Right hindlimb (tissue), 1 donor: ENCODE measurements at places on chromosomes 2 and 18.
A peak's percentile ranks its signal among the peaks of the same experiment; 100 is the strongest.

- DNase-seq, result peak; percentile 74
Observed at GRCh38 chr2:85504778-85505261, 34.1 kb upstream of the MAT2A start.

- DNase-seq, result no peak
Observed at GRCh38 chr18:35362531-35362930, 14.6 kb downstream of the ZNF396 start.

- no peak for DNase-seq
Observed at GRCh38 chr2:171128461-171128860, 32.2 kb downstream of the TLK1 start.

GRCh38 chr2:72630767-72631166 lies 195.1 kb downstream of the EXOC6B start:
- no peak for DNase-seq
